ENCODE measurements at places on chromosomes 11 and 22.
A peak's percentile ranks its signal among the peaks of the same experiment; 100 is the strongest.

DNA sequence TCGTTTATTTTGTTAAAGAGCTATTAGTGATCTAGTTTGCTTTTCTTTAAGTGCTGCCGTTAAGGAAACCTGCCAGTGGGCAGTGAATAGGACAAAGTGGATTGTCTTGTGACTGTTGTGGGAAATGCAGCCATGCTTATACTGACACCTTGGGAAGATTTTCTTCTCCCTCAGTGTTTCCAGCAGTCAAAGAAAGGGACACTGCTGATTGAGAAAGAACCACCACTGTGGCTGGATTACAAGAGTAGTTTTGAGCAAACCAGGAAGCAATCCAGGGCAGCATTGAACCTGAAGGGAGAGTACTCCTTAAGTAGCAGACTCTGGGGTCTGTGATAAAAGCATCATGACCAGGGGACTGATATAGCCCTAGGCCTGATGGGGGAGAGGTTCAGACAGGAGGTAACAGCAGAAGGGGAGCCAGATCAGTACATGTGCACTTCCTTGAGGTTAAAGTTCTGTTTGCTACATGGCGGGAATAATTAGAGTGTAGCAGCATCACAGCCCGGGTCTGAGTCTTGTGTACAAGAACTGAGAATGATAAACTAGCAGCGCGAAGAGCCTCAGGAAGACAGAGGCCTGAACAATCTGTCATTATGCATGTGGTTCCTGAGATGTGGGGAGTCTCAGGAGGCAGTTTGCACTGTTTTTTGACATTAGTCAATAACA, 167.8 kb downstream of the C11orf91 start:
- no peak for DNase-seq

DNA sequence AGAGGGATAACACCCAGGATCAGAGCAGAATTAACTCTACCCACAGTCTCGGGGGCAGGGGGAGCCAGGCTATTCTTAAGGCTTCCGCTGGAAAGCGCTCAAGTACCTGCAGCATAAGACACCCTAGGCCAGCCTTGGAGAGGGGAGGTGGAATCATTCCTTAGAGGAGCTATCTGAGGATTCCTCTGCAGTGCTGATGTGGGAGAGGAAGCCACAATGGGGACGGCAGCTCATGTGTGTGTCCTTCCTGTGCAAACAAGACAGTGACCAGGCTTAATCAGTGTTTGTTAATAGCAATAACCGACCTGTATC, 382.2 kb upstream of the CADM1 start:
- no peak for DNase-seq

DNA sequence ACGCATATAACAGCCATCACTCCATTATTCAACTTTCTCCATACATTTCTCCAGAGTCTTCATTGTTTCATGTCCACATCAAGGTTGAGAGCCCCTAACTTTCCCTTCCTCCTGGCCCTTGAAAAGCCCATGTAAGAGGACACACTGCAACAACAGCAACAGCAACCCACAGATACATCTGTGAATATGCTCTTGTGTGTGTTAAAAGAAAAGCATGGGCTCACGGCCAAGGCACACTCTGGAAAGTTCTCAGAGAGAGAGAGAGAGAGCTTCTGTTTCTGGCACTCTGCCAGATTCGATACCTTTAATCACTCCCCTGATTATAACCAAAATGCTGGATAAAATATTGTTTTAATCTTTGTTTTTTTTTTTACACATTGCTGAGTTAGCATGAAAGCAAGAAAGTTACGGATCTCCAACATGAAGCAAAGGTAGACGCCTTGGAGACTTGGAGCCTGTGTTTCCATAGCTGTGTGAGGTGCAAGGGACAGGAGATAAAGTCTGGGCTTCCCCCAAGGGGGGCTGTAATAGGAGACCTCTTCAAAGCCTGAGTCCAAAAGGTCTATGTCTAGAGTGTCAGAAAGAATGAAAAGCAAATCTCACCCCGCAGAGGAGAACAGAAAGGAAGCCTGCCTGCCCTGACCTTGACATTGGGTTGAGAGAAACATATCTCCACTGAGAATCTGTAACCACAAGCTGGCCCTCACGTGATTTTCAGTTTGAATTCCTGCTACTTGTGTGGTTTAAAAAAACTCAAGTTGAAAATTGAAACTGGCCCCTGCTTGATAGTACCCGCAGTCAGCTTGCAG, 33.7 kb upstream of the MPPED1 start:
- DNase-seq: peak; percentile 69

- no peak for DNase-seq
Observed at GRCh38 chr22:49972163-49973017, 11.8 kb downstream of the PIM3 start.

DNA sequence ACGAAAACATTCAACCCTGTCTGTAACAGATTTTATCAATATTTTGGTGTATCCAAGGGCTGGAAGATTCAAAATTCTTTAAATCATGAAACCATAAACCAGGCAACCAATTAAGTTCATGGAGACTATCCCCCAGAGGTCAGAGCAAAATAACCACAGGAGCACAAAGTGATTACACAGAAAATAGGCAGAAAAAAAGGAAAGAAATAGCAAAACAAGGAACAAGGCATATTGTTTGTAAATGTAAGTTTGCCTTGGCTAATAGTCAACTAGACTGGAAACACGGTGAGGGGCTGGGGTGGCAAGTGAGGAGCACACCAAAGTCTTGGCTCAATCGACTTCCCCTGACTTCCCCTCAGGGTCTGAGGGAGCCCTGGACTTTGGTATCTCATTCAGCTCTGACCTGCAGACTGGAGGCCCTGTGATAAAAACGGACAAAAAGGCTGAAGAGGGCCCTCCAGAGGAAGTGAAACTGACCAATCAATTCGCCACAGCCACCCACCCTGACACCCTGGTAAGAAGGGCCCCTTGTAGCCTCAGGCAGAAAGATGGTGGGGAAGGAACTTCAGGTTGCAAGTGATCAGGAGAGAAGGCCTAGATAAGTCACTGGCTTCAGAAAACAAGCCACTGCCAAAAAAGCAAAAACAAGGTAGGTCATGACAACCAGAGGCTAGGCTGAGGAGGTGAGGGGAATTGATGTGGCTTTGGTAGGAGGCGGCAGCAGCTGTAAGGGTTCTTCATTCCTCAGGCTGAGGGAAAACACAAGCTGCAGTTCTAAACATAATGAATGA, 1.8 kb downstream of the SIK3 start:
- peak; percentile 56 for DNase-seq

DNA sequence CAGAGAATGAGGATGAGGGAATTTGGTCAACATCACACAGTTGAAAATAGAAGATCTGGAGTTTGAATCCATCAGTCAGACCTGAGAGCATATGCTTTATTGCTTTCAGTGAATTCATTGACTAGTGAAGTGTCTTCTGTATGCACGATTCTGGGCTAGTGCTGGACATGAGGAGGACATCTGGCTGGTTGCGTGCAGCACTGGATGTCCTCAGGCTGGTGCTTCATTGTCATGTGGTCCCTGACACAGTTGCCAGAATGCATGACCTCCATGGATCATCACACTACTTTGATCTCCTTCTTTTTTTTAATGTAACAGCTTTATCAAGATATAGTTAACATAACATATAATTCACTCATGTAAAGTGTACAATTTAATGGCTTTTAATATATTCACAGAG, 44.5 kb upstream of the MMP7 start:
- no peak for DNase-seq

DNA sequence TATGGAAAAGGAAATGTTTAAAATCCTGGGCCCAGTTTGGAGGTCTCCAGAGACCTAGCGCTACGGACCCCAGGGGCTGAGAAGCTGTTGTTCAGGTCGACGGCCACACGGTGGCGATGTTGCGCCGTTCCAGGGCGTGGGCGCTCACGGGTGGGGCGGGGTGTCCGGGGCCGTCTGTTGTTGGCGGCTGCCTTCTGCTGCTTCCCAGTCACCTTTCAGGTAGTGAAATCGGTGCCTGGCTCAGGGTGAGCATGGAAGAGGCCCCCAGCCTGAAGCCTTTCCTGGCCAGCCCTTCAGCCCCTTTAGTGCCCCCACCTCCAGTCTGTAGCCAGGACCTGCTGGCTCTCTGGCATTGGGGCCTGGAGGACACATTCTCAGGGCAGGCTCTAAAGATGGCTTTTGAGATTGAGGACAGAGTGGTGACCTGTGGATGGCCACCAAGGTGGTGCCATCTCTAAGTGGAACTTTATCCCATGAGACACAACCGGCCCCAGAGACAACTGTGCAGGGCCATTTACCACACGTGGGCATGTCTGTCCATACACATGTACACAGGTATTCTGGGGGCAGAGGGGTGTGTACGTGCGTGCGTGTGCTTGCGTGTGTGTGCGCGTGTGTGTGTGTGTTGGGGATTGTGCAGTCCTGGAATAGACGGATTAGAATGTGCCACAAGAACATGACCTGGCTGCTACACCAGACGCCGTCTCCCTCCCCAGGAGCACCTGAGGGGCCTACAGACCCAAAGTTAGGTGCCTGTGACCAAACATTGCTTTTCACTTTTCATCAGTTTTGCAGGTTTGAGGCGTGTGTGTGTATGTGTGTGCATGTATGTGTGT, 53.8 kb downstream of the ST14 start:
- DNase-seq: peak; percentile 70

GRCh38 chr11:116984589-116984988, 113.6 kb downstream of the SIK3 start:
- DNase-seq: peak; percentile 57
